GDM1 (cell line): ENCODE measurements at places on chromosomes 13 and 19.

DNA sequence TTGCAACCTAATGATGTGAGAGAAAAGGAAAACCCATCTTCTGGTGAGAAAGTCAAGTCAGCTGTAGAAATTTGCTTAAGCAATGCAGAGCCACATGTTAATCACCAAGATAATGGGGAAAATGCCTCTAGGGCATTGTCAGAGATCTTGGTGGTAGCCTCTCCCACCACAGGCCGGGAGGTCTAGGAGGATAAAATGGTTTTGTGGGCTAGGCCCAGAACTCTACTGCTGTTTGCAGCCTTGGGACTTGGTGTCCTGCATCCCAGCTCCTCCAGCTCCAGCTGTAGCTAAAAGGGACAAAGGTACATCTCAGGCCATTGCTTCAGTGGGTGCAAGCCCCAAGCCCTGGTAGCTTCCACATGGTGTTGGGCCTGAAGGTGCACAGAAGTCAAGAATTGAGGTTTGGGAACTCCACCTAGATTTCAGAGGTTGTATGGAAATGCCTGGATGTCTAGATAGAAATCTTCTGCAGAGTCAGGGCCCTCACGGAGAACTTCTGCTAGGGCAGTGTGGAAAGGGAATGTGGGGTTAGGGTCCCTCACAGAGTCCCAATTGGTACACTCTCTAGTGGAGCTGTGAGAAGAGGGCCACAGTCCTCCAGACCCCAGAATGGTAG is 382.2 kb upstream of the KLHL1 start:
- no peak for DNase-seq

DNA sequence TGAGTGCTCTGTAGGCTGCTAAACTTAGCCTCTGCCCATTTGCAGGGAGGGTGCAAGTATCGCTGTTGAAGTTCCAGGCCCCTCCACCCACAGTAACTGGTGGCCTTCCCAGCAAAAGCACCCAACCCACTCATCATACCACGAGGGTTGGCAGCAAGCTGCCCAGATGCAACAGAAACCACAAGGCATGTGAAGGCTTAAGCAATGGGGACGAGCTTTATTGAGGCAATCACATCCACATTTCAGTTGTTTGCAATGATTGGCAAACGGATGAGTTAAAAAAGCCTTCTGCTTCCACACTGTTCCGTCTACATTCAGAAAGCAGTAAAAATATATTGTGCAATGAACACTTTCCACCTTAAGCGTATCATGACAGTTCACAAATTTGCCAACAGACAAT is 10.3 kb downstream of the GJB6 start:
- no peak for DNase-seq

GRCh38 chr19:51119611-51120010 is 5.1 kb upstream of the SIGLEC9 start:
- DNase-seq = no peak

DNA sequence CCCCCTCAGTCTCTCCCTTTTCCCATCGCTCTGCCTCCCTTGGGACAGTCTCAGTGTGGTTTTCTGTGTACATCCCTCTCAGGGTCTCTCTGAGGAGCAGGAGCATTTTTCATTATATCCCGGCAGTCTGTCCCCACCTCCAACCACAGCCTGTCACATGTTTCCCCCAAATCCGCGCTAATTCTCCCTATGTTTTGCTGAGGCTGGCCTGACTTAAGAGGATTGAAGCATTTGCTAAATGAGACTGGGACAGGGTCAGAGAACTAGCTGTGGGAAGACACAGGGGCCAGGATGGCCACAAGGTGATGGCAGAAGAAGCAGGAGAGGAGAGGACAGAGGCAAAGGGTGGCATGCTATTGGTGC is 5.5 kb downstream of the TPRX1 start:
- DNase-seq = no peak

GRCh38 chr19:44683434-44684210 is 12.3 kb downstream of the CEACAM19 start:
- DNase-seq = no peak

DNA sequence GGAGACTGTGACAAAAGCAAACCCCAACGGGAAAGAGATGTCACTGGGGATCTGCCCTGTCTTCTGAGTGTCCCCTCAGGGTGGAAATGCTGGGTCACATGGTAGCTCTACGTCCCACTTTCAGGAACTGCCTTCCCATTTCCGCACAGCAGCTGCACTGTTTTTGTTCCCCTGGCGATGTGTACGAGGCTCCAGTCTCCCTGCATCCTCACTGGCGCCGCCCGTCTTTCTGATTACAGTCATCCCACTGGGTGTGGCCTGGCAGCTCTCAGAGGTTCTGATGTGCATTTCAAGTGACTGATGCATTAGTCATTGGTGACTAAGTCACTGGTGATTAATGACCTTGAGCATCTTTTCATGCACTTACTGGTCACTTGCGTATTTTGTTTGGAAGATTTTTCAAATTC is 21.2 kb downstream of the PCID2 start:
- no peak for DNase-seq

DNA sequence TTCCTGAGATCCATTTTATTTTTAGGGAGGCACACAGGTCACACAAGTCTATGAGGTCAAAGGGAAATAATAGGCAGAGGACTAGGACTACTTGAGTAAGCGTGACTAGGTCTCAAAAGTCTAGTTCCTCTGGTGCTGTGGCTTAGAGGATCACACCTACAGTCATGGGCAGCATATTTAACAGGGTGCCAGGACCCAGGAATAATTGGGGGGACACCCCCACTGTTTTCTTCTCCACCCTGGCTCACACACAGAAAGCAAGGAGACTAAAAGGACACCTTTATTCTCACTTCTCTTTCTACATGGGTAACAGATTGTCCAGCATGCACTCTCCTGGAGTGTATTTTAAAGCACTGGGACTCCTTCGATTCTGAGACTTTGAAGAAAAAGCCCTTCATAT is 26.2 kb downstream of the OXGR1 start:
- no peak for DNase-seq

GRCh38 chr19:19480688-19481087 is 34.7 kb downstream of the TSSK6 start:
- DNase-seq = no peak

GRCh38 chr19:3573858-3574637 is 1.3 kb downstream of the HMG20B start:
- peak; percentile 96 for DNase-seq

DNA sequence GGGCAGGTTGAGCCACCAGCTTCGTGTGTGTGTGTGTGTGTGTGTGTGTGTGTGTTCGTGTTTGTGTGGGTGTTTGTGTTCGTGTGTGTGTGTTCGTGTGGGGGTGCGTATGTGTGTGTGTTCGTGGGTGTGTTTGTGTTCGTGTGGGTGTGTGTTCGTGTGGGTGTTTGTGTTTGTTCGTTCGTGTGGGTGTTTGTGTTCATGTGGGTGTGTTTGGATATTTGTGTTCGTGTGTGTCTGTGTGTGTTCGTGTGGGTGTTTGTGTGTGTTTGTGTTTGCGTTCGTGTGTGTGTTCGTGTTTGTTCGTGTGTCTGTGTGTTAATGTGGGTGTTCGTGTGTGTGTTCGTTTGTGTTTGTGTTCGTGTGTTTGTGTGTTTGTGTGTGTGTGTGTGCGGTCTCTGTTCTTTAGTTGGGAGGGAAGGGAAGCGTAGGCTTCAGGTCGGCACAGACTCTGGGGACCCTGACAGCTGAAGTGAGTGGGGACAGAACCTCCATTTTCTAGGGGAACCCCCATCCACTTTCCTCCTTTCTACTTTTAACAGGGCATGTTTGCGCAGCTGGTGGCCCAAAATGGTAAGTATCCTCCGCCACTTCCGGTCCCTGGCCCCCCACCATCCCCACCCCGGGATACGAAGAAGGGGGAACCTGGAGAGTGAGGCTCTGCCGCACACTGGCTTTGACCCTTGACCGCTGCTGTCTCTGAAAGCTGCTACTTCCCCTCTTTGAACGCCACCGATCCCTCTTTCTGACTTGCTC is 1.6 kb downstream of the TNFSF9 start:
- DNase-seq = peak; percentile 19

DNA sequence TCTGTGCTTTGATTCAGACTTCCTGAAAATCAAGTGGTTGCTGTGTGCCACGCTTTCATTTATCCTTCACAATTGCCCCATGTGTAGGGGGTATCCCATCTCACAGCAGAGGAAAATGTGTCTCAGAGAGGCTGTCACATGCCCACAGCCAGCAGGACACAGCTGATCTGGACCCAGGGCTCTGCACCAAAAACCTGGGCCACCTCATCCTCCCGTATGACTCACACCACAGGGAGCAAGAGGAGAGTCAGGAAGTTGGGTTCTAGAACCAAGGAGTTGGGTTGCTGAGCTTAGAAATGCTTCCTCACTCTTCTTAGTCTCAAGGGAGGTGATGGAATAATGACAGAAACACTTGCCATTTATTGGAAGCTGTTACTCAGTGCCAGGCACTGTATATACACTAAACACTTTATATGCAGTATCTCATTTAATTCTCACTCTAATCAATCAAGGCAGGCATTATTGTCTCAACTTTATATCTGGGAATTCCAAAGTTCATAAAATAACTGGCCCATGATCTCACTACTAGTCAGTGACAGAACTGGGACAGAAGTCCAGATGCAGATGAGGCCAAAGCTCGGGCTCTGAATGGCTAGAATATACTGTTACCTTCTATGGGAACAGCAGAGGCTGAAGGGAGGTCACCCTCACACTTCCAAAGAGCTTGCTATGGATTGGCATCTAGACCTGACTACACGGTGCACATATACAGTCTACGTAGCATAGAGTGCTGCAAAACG is 47.7 kb upstream of the ATP12A start:
- DNase-seq = no peak

DNA sequence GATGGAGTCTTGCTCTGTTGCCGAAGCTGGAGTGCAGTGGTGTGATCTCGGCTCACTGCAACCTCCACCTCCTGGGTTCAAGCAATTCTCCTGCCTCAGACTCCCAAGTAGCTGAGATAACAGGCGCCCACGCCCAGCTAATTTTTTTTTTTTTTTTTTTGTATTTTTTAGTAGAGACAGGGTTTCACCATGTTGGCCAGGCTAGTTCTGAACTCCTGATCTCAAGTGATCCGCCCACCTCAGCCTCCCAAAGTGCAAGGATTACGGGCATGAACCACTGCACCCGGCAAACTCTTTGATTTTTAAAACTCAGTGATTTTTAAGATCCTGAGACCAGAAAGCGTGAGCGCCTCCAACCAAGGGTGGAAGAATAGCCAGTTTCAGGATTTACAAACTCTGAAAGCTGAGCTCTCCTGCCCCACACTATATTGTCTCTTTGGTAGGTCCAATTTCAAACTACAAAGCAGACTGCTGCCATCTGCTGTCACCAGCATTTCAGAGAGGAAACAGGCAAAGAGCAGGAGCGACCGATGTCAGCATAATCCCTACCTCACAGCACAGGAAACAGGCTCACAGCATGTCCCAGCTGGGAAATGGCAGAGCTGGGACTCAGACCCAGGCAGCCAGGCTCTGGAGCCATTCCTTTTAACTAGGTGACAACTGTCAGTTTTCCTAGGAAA is 9.2 kb downstream of the NOSIP start:
- peak; percentile 9 for DNase-seq

DNA sequence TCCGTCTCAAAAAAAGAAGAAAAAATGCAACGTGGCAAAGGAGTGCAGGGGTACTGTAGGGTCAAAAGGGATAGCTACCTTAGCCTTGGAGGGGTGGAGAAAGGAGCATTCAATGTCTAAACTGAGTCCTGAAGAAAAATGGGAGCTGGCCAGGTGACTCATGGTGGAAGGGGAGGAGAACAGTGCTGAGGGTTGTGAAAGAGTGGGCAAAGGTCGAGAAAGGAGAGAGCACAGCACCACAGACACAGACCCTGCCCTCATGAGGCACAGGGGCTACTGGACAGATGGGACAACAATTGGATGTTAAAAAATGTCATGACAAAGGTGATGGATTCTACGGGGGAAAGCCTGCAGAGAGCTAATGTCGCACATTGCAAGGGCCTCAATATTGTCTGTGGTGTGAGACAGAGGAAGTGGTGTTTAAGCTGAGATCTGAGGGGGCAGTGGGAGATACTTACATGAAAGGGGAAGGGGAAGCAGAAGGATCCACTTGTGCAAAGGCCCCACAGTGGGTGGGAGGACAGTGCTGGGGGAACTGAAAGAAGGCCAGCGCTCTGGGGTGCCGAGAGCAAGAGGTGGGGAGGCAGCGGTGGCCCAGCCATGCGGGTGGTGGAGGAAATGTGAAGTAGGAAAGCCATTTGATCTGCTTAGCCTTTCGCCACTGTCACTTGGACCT is 42.9 kb upstream of the URAD start:
- DNase-seq = peak; percentile 79

GRCh38 chr19:44549507-44549906 is 20.0 kb upstream of the CEACAM20 start:
- no peak for DNase-seq

DNA sequence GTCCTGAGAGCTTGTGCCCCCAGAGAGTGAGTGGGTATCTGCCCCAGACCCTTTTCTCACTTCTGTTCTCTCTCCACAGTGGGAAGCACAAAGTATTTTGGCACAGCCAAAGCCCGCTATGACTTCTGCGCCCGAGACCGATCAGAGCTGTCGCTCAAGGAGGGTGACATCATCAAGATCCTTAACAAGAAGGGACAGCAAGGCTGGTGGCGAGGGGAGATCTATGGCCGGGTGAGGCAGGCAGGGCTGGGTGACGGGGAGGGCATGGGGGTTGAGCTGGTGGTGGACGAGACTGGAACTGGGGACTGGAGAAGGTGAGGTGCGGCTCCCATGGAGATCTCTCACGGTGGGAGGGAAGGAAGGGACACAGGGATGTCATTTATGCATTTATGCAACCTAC is 33.5 kb upstream of the ADGRE1 start:
- DNase-seq = no peak

DNA sequence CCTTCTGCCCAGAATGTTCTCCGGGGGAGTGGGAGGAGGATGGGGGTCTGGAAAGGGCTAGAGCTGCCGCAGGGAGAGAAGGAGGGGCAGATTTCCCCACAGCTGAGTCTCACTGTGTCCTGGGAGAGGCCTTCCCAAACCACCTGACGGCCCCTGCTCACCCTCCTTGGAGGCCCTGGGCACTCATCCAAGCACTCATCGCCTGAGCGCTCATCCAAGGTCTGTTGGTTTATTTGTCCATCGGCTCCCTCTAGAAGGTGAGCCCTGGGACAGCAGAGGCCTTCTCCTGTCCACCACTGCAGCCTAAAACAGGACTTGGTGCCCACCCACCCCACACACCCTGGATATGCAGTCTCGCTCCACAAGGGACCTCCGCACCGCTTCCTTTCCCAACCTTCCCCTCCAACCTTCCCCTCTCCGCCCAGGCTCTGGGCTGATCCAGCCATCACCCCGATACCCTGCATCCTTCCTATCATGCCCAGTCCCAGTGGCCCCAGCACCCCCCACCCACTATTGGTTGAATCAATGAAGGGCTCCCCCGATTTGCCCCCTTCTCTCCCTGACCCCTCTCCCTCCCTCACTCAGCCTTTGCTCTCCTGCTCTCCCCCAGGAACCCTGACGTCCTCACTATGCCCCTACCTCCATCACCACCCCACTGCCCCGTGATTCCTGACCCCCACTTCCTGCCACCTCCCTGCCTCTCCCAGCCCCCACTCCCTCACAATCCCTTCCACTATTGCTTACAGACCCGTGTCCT is 1.7 kb downstream of the UBXN6 start:
- DNase-seq = no peak

- no peak for DNase-seq
Observed at GRCh38 chr19:40421993-40422747, 3.6 kb downstream of the SERTAD1 start.

- no peak for DNase-seq
Observed at GRCh38 chr19:32928806-32929205, 43.0 kb downstream of the CEP89 start.
